ENCODE measurements at places on chromosomes 11 and 22.

DNA sequence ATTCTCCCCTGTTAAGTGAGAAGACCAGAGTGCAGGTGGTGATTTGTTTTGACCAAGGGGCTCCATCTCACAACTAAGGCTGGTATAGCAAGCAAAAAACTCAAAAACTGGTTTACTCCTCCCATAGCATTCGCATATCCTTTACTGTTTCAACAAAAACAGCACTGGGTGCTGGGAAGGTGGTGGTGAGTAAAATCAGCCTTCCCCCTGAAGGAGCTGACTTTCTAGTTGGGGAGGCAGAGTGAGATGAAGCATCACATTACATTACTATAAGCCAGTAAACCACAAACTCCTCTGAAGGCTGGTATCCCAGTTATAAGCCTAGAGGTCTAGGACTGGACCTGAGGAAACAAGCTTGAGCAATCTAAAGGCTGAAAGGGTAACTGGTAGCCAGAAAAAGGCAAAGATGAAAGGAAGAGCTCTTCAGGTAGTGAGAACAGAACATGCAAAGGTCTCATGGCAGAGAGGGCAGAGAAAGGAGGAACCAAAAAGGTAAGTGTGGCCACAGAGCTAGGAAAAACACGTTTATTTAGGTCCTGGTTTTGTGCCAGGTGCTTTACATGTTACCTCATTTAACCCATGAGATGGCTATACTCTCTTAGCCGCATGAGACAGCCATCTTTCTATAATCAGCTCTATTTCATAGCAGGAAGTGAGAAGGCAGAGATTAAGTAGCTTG lies 22.3 kb downstream of the TMEM123 start:
- no peak for DNase-seq

- DNase-seq: no peak
Observed at GRCh38 chr11:34013898-34014571, 37.5 kb upstream of the CAPRIN1 start.

DNA sequence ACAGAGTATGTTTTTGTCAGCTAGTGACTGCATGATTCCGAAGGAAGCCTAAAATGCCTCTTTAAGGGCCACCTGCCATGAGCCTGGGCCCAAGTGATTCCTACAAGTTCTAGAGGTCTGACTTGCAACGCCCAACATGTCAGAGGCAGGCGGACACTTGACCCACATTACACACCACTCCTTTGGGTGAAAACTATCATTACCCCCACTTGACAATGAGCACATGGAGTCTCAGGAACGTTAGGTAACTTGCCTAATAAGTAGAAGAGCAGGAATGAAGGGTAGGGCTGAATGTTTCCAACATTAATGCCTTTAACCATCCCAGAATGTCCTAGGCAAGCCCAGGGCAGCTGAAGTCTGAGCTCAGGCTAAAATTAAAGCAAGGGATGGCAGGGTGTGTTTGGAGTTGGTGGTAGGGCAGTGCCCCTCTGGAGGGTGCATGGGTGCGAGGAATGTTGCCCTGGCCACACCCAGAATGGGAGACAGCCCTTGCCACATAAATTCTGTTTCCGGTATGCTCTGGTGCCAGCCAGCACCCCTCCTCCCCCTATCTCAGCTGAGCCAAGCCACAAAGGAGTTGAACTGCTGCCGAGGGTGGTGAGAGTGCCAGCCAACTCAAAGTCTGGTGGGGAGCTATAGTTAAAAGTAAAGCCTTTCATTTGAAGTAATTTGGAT lies 2.5 kb downstream of the PLAAT2 start:
- no peak for DNase-seq

GRCh38 chr11:134386945-134387344 lies 25.1 kb downstream of the B3GAT1 start:
- DNase-seq: no peak

DNA sequence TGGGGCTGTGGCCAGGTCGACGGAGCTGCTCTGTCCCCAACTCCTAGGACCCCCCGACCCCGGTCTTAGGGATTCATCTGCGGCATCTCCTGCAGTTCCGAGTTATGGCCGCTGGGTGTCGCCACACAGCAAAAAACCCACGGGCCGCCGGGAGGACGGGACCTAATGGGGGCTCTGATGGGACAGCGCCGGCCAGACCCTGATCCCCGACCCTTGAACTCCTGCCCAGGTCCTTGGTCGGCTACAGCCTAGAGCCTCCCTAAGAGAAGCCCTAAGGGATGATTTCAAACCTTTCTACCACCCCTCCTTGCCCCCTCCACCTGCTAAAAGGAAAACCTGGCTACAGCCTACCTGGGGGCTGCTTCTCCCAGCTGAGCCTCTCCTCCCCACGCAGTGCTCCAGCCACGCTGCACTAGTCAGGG lies 30.8 kb upstream of the LRRC10B start:
- DNase-seq: no peak

- no peak for DNase-seq
Observed at GRCh38 chr11:78654071-78654470, 79.4 kb upstream of the NARS2 start.

DNA sequence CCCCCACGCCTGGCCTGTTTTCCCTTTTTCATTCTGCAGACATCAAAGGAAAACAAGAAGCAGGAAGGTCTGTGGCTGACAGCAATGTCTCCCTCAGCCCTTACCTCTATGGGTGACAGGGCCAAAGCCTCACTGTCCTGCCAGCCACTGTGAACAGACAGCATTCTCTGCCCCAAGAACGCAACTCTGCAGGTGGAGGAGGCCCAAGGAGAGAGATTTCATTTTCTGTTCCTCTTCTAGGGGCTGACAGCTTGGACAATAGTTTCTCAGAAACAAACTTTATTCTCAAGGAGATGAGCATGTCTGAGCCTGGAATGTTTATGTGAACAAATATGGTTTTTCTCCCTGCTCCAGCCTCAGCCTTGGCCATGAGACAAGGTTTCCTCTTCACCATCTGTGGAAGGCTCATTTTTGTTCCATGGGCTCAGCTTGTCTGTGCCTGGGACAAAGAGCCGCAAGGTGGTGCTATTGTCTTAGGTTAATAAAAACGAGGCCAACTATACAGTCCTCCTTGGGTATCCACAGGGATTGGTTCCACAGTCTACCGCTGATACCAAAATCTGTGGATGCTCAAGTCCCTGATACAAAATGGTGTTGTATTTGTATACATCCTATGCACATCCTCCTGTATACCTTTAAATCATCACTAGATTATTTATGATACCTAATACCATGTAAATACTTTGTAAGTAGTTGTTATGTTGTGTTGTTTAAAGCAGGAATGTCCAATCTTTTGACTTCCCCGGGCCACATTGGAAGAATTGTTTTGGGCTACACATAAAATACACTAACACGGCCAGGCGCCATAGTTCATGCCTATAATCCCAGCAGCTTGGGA lies 5.8 kb downstream of the PIWIL3 start:
- no peak for DNase-seq

DNA sequence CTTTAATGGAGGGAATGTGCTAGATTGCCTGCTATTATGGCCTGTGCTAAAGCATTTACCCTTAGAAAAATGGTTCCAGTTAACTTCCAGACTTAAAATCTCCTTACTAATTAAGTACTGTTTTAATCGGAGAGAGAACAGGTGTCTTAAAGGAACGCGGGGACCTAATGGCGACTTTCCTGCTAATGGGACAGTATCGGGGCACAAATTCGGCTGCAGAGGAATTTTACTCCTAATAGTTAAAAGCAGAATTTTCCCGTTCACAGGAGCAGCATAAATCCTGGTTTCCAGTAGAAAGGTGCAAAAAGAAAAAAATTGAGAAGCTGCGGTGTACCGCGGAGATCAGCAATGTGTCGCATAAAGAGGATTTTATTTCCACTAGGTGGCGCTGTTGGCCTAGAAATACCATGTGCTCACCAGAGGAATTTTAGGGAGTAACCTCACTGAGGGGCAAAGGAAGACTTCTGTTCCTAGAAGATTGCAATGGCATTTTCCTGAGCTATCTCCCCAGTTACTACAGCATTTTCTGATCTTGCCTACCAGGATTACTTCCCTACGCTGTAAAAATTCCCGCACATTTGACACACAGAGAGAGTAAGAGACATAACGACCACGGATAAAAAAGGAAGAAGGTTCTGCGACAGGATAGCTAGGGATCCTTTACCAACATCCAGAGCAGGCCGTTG lies 44.5 kb downstream of the ZNF280B start:
- peak; percentile 4 for DNase-seq

GRCh38 chr11:8265681-8266241 lies 2.1 kb upstream of the LMO1 start:
- DNase-seq: no peak

DNA sequence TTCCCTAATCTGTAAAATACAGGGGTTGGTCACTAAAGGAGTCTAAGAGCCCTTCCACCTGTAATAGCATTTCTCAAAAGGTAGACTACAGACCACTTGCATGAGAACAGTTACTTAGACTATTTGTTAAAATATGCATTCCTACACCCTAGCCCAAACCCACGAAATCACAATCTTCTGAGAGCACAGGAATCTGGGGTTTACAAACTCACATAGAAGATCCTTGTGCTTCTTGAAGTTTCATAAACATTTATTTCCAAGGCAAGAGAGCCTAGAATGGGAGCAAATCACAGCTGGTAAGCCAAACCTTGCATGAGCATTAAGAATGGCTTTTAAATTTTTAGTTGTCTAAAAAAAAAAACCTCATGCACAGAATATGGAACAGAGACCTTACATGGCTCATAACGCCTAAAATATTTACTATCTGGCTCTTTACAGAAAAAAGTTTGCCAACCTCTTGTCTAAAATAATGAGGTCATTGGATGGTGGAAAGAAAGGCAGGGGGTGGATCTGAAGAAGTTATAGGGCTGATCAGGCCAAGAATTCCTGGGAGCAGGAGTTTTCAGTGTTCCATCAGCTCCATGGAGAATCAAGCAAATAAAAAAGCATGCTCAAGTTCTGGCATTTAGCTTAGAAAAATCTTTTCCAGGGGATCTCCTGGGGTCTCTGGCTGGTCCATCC lies 133.4 kb downstream of the CCDC34 start:
- no peak for DNase-seq

DNA sequence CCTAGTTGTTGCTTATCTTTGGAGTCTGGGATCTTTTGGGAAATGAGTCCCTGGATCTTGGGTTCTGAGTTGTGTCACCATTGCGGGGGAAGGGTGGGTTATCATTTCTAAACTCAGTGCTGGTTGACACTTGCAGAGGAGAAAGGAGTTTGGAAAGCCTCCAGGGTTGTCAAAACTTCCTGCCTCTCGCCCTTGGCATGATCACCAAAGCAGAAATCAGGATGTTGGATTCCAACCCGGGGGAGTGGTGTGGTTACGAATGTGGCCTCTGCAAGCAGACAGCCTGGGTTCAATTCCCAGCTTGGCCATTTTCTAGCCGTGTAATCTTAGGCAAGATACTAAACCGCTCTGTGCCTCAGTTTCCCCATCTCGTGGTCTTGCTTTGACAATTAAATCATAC lies 24.3 kb downstream of the CD6 start:
- no peak for DNase-seq

DNA sequence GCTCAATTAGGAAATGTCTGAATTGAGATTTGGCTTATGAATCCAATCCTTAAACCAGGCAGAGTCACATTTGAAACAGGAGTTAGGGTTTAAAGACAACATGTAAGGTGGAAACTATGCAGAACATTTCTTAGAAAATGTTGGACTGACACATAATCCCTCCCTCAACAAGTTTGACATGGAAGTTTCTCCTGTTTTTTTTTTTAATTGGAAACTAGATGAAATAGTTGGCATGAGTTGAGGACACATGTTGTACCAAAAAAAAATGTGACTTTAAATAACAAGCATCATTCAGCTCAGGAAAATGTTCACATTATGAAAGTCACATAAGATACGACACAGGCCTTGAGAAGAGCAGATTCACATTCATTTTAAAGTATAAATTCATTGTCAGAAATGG lies 154.9 kb upstream of the DDI1 start:
- DNase-seq: no peak

- DNase-seq: no peak
Observed at GRCh38 chr22:38967451-38968450, 10.3 kb downstream of the APOBEC3A start.

DNA sequence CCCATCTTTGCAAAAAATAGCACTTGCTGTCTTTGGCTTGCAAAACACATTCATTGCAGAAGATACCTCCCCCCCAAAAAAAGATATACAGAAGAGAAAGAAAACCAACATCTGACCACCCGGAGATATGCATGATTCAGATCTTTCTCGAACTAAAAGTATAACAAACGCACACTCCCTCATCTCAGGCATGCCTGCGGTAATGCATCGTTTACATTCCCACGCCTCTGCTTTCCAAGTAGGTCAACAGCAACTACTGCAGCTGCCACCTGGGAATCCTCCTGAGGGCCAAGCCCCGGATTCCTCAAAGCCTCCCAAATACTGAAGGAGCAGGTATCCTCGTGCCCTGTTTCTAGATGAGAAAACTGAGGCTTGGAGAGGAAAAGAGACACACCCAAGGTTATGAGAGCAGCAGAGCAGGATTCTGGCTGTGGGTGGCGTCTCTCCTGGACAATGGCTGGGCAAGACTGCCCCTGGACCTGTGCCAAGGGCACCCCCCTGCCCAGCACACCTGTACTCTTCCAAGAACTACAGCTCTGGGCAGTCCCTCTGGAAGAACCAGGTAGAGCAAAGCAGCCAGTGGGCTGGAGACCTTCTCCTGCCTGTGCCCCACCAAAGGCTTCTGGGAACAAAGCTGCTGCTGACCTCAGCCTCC lies 38.1 kb downstream of the NUP50 start:
- DNase-seq: no peak

GRCh38 chr11:120521176-120521575 lies 9.6 kb downstream of the GRIK4 start:
- DNase-seq: no peak

DNA sequence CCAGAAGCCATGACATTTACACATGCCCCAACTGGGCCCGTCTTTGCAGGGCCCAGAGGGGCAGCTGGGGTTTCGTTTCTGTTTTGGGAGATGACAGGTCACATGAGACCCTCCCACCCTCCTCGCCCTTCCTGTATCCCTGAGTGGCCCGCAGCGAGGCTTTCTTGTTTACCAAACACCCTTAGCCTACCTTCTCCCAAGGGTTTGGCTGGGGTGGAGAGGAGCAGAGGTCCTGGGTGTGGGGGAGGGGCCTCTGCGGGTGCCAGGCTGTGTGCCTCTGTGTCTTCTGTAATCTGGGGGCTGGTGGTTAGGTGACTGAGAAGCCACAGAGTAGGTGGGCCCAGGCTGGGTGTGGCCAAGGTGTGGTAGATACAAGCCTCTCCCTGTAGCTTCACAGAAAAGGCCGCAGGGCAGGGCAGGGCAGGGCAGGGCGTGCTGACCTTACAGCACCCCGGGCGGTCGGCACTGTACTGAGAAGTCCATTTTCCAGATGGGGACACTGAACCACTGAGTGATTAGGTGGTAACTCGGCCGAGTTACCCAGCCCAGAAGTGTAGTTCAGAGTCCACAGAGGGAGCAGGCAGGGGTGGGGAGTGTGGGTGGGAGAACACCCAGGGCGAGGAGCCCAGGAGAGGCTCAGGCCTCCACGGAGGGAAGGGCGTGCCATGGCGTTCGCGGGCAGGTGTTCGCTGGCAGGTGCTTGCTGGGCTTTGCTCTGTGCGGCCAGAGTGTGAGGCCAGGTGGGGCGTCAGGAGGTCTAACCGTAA lies 8.7 kb downstream of the PRR5 start:
- DNase-seq: no peak
